Fibroblast of skin of abdomen (primary cell): ENCODE measurements at places on chromosomes 4 and X.
A peak's percentile ranks its signal among the peaks of the same experiment; 100 is the strongest.

- DNase-seq = no peak
These were observed 121.2 kb downstream of the VCX2 start for GRCh38 chrX:8049827-8050226.

DNA sequence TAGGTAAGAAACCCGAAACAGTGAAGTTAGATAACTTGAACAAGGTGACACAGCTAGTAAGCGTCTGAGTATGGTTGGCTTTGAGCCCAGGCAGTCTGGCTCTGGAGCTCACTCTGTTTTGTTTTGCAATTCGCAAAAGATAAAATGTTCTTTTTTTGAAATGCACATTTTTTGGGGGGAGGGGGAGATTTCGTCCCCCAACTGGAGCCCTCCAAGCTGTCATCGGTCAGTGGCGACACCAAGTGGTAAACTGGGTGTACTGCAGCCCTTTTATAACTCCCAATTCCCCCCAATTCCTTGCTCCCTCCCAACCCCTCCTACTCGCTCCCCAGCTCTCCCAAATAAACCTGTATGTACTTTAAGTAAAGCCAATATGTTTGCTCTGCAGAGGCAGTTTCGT is 2.8 kb upstream of the CLCN5 start:
- peak; percentile 49 for DNase-seq

DNA sequence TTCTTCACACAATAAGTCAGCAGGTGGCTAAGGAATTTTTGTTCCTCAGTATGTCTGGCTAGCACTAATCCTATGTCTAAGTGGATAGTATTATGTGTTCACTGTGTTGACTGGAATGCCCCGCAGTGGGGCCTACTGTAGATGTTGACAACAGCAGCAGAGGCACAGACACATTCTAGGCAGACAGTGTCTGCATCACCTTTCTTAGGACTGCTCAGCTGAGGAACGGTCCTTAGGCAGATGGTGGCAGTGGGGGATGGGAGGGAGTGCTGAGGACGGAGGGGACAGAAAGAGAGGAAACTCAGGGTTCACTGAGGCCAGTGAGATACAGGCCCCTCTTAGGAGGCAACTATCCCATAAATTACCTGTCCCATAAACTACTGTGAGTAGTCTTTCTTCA is 44.6 kb upstream of the LEF1 start:
- DNase-seq = no peak

- no peak for DNase-seq
These were observed 51.3 kb upstream of the AFAP1 start for GRCh38 chr4:7990807-7991459.

DNA sequence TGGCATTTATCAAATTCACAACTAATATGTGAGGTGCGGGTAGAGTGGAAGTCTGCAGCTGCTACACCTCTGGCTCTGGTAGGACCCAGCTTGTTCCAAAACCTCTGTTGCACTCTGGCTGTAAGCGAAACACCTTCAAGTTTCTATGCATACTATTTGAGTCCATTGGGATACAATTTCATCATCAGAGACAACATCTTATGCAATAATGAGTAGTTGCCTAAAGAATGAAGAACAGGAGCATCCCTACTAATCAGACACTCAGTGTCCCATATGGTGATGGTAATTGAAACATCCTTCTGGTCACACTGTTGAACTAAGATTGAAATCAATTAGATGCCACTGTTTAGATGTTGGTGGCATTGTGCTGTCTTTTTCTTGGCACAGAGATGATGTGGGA is 178.4 kb downstream of the MGST2 start:
- DNase-seq = peak; percentile 36

DNA sequence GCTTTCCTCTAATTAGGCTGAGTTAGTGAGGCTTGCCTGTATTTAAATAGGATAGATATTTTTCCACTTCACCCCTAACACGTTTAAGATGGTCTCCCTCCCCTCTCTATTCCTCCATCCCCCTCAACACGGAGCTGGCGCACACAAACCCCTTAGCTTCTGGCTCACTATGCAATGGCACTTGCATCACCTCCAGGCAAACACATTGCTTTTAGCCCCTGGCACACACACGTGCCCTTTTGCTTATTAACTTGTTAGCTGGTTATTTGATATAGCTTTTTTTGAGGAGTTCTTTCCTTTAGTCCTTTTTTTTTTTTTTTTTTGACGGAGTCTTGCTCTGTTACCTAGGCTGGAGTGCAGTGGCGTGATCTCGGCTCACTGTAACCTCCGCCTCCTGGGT is 94.3 kb downstream of the HDAC8 start:
- no peak for DNase-seq

DNA sequence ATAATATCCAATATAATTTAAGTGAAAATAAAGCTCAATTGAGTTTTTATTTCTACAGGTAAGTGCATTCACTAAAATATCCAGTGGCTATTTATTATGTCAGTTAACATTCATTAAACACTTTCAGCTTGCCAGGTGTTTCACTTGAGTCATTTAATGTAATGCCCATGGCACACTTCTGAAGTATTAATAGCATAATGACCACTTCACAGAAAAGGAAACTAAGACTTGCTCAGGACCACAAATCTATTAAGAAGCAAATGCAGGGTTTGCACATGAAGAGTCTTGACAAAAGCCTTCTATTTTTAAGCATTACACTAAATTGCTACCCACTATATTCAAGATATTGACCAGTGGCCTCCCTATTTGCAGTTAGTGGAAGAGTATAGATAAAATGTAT is 612.7 kb downstream of the KCTD8 start:
- DNase-seq = no peak

DNA sequence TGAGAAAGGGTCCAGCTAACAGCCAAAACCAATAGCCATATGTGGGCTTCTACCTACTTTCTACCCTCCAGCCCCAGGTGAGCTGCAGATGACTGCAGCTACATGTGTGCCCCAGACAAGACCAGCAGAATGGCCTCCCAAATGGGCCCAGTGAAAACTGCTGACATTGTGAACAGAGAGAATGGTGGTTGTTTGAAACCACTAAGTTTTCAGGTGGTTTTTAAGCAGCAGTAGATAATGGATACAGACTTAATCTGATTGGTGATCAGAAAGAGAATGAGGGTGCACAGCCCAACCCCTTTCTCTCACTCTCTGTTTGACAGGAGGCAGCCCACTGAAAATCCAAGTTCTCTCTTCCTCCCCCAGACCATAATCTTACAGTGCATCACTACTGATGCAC is 42.5 kb upstream of the BBS12 start:
- no peak for DNase-seq

DNA sequence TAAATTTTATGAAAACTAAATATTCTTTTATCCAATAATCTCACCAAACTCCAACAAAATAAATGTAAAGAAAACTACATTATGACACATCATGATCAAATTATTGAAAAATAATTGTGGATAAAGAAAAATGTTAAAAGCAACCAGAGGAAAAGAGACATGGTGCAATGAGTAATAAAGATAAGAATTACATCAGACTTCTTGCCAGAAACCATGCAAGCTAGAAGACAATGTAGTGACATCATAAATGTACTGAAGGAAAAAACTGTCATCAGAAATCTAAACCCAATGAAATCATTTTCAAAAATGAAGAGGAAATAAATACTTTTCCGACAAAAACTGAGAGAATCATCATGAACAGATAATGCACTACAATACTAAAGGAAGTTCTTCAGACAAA is 135.9 kb upstream of the EOLA2 start:
- DNase-seq = peak; percentile 57

DNA sequence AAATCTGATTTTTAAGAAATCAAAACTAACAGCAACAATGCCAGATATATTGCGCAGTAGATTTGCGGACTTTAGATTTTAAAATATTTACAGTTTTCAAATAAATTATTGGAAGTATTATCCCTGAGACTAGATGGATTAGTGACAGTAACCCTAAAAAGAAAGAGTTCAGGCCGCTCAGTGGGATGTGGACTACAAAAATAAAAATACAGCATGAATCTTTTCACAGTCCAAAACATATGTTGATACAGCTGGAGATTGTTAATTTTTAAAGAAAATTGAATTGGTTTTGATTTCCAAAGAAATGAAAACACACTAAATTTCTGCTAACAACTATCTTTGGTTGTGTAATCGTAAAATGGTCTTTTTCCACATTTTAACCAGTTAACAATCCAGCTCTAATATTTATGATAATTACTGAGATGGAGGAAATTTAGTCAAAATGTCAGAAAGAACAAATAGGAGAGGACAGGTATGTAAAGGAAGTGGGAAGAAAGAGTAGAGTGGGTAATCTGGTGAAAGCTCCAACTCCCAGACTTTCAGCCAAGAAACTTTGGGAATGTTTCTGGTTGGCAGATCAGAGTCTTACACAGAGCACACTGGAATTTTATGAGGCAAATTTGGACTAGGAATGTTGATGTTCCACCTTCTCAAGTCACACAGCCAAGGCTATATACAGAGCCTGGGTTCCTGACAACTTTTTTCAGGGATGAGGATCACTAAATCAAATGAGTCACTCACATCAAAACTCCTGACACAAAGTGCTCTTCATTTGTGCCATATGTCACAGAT is 15.1 kb downstream of the C4orf36 start:
- DNase-seq = no peak

DNA sequence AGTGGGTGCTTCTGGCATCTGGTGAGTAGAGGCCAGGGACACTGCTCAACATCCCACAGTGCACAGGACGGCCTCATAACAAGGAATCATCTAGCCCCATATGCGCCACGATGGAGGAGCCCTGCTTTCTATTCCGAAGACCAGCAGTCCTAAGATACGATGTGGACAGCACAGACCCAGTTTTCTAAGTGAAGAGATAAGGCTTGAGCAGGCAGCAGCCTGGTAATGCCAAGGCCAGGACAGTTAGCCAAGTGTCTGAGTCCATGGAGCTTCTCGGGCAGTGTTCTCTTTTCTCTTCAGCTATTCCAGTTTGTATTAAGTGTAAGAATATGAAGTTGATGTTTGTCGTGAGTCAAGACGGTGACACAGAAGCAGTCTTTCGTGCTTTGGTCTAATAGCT is 112.7 kb downstream of the TBL1X start:
- DNase-seq = no peak

DNA sequence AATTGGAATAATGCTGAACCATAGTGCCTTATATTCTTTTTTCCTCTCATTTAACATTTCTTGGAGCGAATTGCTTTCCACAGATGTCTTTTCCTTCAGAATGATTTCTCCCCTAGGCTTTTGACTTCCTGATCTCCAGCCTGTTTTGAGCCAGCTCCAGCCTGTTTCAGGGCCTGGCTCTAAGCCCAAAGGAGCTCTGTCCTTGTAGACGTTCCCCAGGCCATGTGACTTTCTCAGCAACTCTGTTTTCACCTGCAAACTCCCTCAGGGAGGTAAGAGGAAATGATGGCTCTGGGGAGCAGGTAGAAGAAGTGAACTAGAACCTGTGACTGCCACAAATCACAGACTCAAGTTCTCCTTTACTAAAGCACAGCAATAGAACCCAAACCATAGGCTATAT is 89.1 kb downstream of the AKAP4 start:
- DNase-seq = no peak

DNA sequence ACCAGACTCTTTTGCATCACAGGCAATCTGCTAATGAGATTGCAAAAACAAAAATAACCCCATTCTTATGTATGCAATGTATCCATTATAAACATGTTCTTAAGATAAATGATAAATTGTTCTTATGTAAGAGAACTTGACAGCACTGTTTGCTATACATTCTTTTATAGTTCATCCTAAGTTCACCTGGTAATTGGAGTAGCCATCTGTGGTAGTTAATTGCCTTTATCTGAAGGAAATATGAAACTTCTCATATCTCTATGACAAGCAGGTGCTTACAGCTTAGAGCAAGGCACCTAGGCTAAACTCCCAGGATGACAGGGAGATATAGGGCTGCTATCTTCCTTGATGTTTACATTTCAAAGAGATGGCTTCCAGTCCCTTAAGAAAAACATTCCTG is 21.3 kb upstream of the CLCN5 start:
- DNase-seq = no peak

- DNase-seq = no peak
These were observed 7.0 kb upstream of the NKX1-1 start for GRCh38 chr4:1413204-1413663.
